Uterus (tissue), 4 donors: ENCODE measurements at places on chromosomes 11 and 22.

DNA sequence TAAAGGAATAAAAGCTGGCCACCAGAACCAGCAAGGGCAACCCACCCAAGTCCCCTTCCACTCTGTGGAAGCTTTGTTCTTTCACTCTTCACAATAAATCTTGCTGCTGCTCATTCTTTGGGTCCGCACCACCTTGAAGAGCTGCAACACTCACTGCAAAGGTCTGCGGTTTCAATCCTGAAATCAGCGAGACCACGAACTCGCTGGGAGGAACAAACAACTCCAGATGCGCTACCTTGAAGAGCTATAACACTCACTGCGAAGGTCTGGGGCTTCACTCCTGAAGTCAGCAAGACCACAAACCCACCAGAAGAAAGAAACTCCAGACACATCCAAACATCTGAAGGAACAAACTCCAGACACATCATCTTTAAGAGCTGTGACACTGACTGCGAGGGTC lies 365.2 kb upstream of the LUZP2 start:
- no peak for DNase-seq

DNA sequence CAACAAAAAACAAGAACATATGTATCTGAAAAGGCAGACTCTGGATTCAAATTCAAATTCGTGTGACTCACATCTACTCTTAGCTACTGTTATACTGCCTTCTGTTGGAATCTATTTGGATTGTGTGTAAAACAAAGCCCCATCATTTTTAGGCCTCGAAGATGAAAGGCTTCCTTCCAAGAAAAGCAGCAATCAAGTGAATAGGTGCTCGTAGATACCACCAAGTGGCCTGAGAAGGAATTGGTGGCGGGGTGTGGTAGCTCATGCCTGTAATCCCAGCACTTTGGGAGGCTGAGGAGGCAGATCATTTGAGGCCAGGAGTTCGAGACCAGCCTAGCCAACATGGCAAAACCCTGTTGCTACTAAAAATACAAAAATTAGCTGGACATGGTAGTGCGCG lies 4.2 kb downstream of the GRAMD1B start:
- no peak for DNase-seq

- DNase-seq, result no peak
Observed at GRCh38 chr11:88335284-88335683, 2.3 kb downstream of the CTSC start.

DNA sequence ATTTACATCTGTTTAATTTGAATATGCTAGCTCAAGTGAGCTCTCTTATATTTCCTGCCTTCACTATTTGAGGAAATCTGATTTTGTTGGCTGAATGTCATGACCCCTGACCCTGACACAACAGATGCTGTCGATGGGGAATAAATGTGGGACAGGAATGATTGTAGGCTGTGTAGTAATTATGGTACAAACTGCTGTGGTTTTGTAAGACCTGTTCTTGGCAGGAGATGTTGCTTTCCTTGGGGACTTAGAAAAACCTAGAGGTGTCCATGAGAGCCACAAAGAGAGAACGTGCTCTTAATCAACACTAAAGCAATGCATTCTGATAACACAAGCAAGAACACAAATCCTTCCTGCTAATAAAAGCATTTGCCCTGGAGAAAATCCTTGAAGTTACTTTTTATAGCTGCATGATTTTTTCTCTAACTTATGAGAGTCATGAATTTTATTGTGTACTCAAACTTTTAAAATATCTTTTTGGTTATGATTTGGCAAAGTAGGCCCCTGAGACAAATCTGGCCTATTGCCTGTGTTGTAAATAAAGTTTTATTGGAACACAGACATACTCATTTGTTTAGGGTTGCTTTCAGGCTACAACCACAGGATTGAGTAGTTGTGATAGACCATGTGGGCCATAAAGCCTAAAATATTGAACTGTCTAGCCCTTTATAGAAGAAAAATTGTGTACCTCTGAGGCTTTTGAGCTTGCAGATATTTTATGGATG lies 90.2 kb downstream of the DDX10 start:
- DNase-seq, result peak; percentile 27
